ENCODE measurements at places on chromosomes 6 and 20. TPM values are rescaled to one million over a fixed set of nuclear protein-coding genes. Genes with fewer than 3 reads are reported as not detected.

Gene MUC21
- total RNA-seq = not detected

DNA sequence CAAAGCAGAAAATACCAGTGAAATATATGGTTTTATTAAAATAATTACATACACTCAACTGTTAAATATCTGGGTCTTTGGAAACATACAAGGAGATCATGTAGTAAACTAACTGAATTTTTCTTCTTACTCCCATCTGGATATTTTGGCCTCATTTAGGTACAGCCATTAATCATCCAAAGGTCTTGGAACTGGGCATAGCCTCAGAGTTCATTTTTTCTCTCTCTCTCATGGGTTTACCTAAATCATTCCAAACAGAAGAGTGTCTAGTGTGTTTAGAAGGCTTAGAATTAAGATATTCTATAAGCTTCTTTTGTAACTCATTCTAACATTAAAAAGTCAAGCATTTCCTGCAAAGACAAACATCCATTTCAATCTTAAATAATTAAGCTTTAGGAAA is 79.4 kb downstream of the HMGCLL1 start:
- DNase-seq = no peak

GRCh38 chr6:52595000-52595795 is 18.3 kb upstream of the TRAM2 start:
- no peak for DNase-seq

Gene SYCP2L
- total RNA-seq = 0.12 TPM

Gene FKBP1C
- total RNA-seq = 0.35 TPM

Measured in Calu3 (cell line).